ENCODE measurements at places on chromosomes 12 and 14. TPM values are rescaled to one million over a fixed set of nuclear protein-coding genes. Genes with fewer than 3 reads are reported as not detected.

- H3K27me3 ChIP-seq, result peaks cover 16% of the 10 kb centered on the region
- H3K27ac ChIP-seq, result no peak overlapping the region
- no peak overlapping the region for H3K4me3 ChIP-seq
- no peak for DNase-seq
- H3K36me3 ChIP-seq, result no peaks in the 10 kb centered on the region
Observed at GRCh38 chr12:102939670-102940222, 17.7 kb upstream of the ASCL1 start.

GRCh38 chr14:59677771-59678231 lies 101.2 kb upstream of the CCDC175 start:
- no peak overlapping the region for H3K4me3 ChIP-seq
- H3K27me3 ChIP-seq, result peaks cover 7% of the 10 kb centered on the region
- H3K27ac ChIP-seq, result no peak overlapping the region

DNA sequence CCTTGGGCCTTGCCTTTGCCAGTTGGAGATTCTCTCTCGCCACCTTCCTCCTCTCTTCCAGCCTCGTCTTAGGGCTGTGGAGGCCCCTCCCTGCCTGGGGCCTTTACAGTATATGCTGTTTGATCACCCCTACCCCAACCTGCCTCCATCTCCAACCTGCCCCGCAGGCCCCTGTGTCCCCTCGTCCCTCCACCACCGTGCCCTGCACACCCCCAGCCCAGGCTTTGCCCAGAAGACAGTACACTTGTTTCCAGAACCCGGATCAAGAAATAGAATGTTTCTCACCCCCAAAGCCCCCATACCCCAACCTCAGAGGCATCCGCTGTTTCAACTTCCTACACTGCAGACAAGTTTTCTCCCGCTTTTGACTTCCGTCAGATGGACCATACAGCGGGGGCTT lies 202.3 kb upstream of the C14orf180 start:
- peaks cover 14% of the 10 kb centered on the region for H3K27me3 ChIP-seq
- H3K27ac ChIP-seq, result no peak overlapping the region
- peaks cover 2% of the 10 kb centered on the region for H3K36me3 ChIP-seq
- DNase-seq, result no peak
- no peak overlapping the region for H3K4me3 ChIP-seq
- H3K4me1 ChIP-seq, result no peaks in the 10 kb centered on the region

DNA sequence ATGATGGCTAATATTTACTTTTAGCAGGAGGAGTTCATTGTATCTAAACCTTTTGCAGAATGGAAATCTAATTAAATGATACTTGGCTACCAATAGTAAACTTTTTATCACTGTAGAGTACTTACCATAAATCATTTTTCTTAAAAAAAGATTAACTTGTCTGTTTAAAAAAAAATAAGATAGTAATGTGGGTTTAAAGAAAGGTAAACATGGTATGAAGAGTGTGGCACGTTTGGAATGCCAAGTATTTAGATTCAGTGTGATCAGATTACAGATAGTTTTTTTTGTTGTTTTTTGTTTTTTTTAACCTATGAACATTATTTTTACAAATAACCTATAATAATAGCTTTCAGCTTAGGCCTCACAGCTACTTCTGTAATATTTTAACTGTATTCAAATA lies 25.8 kb downstream of the KTN1 start:
- no peak overlapping the region for H3K4me3 ChIP-seq
- no peak for DNase-seq
- H3K27me3 ChIP-seq, result no peaks in the 10 kb centered on the region
- peaks cover 3% of the 10 kb centered on the region for H3K4me1 ChIP-seq
- no peak overlapping the region for H3K27ac ChIP-seq

DNA sequence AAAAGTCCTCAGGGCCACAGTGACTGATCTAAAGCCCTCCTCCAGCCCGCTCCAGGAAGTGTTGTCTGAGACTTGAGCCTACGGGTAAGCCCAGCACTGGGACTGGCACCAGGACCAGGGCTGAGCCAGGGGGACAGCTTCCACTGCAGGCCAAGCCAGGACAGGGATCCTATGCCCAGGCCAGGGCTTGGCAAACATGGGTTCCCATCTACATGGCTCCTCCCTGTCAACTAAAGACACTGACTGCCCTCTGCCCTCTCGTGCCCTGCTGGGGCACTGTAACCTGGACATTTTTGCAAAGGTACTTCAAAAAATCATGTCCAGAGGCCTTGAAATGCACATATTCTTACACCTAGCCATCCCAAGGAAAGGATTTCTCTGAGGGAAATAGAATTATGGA lies 88.0 kb downstream of the VWF start:
- no peak overlapping the region for H3K4me3 ChIP-seq
- DNase-seq, result no peak
- no peak overlapping the region for H3K27ac ChIP-seq
- no peaks in the 10 kb centered on the region for H3K36me3 ChIP-seq
- H3K4me1 ChIP-seq, result no peaks in the 10 kb centered on the region
- H3K27me3 ChIP-seq, result no peaks in the 10 kb centered on the region

DNA sequence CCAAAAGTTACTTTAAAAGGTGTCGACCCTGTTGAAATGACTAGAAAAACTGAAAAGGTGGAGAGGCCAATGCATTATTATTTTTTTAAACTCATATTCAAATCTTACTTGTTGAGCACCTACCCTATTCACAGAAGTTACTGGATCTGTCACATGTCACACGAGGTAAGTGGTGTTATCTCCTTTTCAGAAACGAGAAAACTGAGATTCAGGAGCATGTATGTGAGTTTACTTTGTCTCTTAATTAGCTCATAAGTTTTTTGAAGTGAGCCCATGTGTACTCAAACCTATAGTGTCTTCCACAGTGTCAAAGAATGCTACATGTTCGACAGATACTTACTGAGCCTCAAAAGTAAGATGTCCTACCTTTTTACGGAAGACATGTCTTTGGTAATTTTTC lies 81.8 kb upstream of the EGLN3 start:
- H3K4me3 ChIP-seq, result no peak overlapping the region
- H3K4me1 ChIP-seq, result peaks cover 6% of the 10 kb centered on the region
- H3K36me3 ChIP-seq, result no peaks in the 10 kb centered on the region
- no peak for DNase-seq
- H3K27me3 ChIP-seq, result peaks cover 18% of the 10 kb centered on the region

DNA sequence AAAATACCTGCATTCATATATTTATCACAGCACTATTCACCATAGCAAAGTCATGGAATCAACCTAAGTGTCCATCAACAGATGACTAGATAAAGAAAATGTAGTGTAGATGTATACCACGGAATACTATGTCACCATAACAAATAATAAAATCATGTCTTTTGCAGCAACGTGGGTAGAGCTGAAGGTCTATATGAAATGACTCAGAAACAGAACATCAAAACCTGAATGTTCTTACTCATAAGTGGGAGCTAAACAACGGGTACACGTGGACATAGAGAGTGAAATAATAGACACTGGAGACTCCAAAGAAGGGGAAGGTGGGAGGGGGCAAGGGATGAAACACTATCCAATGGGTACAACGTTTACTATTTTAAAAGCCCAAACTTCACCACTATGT lies 37.9 kb downstream of the SLC38A1 start:
- H3K4me3 ChIP-seq, result no peak overlapping the region
- no peaks in the 10 kb centered on the region for H3K27me3 ChIP-seq
- no peak overlapping the region for H3K27ac ChIP-seq
- DNase-seq, result no peak
- peaks cover 85% of the 10 kb centered on the region for H3K36me3 ChIP-seq

GRCh38 chr12:121314431-121314830 lies 17.9 kb upstream of the CAMKK2 start:
- peak overlapping the region; percentile 55 for H3K27ac ChIP-seq
- no peaks in the 10 kb centered on the region for H3K27me3 ChIP-seq
- H3K4me1 ChIP-seq, result peaks cover 23% of the 10 kb centered on the region
- H3K36me3 ChIP-seq, result peaks cover 64% of the 10 kb centered on the region
- no peak overlapping the region for H3K4me3 ChIP-seq

DNA sequence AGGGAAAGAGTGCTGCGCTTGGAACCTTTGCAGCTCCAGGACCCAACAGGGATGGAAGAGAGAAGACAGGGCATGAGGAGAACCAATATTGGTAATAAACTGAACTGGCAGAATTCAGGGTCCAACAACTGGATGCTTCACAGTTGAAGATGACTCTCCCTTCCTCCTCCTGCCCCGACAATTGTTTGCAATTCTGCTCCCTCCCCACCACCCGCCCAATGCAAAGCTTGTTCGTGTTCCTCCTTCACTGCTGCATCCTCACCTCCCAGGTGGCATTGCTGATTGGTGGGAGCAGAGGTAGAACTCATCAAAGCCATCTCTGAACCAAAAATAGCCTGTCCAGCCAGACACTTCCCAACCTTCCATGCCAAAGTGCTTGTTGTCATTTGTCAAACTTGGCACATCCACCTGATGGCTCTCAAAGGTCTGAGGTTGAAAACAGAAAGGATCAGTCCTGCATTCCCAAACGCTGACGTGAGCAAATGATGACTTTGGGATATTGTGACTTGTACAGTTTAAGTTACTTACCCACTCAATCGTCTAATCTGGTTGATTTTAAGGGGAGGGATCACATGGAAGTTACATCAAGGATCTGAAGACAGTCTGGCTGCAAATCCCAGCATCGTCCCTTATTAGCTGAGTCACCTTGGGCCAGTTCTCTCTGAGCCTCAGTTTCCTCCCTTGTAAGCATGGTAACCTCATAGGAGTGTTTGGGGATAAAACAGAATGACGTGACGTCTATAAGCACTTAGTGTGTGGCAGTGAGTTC lies 242.6 kb upstream of the CRY1 start:
- H3K27ac ChIP-seq, result no peak overlapping the region
- peaks cover 41% of the 10 kb centered on the region for H3K36me3 ChIP-seq
- no peak for DNase-seq
- H3K27me3 ChIP-seq, result no peaks in the 10 kb centered on the region
- peaks cover 63% of the 10 kb centered on the region for H3K4me1 ChIP-seq

DNA sequence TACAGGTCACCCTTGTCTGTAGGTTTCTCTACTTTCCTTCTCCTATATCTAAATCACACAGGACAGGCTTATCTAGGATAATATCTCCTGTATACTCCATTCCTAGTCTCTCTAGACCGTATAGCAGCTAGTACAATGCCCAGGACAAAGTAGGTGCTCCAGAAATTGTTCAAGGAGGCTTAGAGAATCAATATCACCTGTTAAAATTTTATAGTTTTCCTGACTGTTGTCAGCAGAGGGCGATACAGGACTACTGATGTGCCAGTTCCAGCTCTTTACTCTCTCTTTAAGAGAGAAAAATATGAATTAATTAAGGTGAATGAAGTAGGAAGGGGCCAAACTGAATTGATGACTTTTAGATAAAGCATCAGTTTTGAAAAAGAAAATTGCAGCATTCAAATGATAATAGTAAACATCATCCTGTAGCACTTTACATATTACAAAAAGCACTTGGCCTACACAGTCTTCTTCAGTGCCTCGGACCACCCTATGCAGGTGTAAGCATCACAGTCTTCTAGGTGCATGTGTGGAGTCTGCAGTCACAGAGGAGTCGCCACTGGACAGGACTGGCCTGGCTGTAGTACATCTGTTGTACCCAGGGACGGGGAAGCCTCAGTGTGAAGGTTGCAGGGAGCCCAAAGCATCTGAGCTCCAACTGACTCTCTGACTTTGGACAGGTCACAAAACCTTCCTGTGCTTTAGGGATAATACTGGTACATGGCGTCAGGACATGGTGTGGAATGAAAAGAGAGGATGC lies 61.9 kb upstream of the MAX start:
- DNase-seq, result peak; percentile 67
- no peaks in the 10 kb centered on the region for H3K36me3 ChIP-seq
- H3K4me3 ChIP-seq, result no peak overlapping the region
- H3K27ac ChIP-seq, result peak overlapping the region; percentile 27
- no peaks in the 10 kb centered on the region for H3K27me3 ChIP-seq
- H3K4me1 ChIP-seq, result peaks cover 29% of the 10 kb centered on the region

DNA sequence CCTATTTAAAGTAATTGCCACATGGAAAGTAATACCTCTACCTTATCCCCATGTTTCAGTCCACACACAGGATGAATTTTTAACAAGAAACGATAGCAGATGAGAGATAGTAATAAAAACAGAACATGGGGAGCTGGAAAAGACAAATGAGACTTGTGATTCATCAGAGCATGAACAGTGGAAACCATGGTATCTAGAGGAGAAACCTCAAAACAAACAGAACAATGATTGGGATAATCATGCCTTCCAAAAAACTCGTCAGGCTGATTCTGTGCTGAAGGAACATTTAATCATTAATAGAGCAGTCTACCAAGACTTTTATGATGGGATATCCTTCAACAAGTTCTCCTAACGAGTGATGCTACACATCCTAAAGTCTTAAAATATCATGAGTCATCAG lies 1390.7 kb downstream of the FSCB start:
- H3K27me3 ChIP-seq, result no peaks in the 10 kb centered on the region
- no peak overlapping the region for H3K4me3 ChIP-seq
- no peaks in the 10 kb centered on the region for H3K4me1 ChIP-seq

DNA sequence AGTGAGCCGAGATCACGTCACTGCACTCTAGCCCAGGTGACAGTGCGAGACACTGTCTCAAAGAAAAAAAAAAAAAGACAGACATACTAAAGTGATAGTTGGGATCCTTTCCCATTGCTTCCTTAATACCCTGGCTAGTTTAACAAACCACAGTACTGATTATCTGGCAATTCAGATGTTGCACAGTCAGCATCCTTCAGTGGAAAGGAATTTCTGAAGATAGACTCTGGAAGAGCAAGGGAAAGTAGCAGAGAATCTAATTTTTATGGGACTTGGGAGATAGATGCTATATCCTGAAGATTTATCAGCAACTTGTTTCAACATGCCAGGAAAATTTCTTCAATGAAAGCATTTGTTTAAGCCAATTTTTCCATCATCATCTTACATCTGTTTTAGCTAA lies 6.5 kb upstream of the PPFIBP1 start:
- H3K27ac ChIP-seq, result no peak overlapping the region
- peaks cover 37% of the 10 kb centered on the region for H3K27me3 ChIP-seq
- no peak overlapping the region for H3K4me3 ChIP-seq
- H3K4me1 ChIP-seq, result peaks cover 2% of the 10 kb centered on the region
- no peak for DNase-seq

GRCh38 chr12:104738331-104738730 lies 219.8 kb downstream of the SLC41A2 start:
- H3K36me3 ChIP-seq, result peaks cover 20% of the 10 kb centered on the region
- no peaks in the 10 kb centered on the region for H3K27me3 ChIP-seq
- H3K27ac ChIP-seq, result peak overlapping the region; percentile 81

- H3K27ac ChIP-seq, result no peak overlapping the region
- no peak overlapping the region for H3K4me3 ChIP-seq
Observed at GRCh38 chr12:68789144-68789878, 18.7 kb upstream of the MDM2 start.

DNA sequence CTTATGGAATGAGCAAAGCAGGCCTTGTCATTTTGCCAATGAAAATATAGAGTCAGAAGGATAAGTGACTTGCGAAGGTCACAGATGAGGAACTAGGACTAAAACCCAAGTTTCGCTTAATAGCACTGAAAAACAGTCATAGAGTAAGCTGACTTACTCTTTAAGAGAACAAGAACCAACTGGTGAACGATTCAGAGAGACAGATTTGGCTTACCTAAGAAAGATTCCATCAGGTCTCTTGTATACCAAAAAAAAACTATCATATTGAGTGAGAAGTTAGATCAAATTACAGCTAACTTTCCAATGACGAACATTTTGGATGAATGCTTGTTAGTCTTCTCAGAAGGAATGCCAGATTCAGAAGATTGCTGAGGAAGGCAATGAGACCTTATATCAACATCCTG lies 74.2 kb downstream of the ZFC3H1 start:
- H3K4me3 ChIP-seq, result no peak overlapping the region
- H3K27me3 ChIP-seq, result peaks cover 20% of the 10 kb centered on the region

Gene PLEKHD1
- 0.13 TPM for total RNA-seq

Gene OAS1
- 146 TPM for total RNA-seq

Gene TMED10
- total RNA-seq, result 188 TPM

Gene TAS2R13
- total RNA-seq, result 1.1 TPM

Gene CD4
- 1.6 TPM for total RNA-seq

Gene CCDC198
- total RNA-seq, result not detected

Gene YEATS4
- 51.0 TPM for total RNA-seq

Gene SIX6
- total RNA-seq, result not detected

Gene NFATC4
- total RNA-seq, result not detected

Data from activated CD8-positive, alpha-beta T cell treated with anti-CD3 and anti-CD28 coated beads, Interleukin-2, amount 10 ng/mL, durations not matched to agents 7 days and 5 days (primary cell).